ENCODE measurements at places on chromosomes 16 and 17.

DNA sequence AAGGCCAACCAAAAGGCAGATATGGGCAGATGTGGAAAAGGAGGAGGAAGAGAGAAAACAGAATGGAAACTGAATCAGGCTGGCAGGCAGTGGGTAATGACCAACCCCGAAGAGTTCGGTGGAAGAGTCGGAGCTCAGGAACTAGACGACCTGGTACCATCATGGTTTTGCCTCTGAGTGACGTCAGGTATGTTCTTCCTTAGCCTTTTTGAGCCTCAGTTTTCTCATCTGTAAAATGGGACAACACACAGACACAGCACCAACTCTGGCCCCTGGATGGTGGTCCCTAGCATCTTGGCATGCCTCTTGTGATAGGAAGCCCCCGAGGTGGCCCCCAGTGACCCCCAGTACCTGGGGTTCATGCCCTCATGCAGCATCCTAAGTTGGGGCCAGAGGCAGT lies 37.2 kb upstream of the C16orf82 start:
- DNase-seq, result no peak

GRCh38 chr17:21283482-21284318 lies 811 bp upstream of the MAP2K3 start:
- peak; percentile 77 for DNase-seq

- DNase-seq, result no peak
Measured at GRCh38 chr17:47957591-47958490, at the start of gene PRR15L. Gene PRR15L, minus strand, starts transcription at chr17:47957883. Its CDS starts 4,649 bp downstream, at chr17:47953234.

- DNase-seq, result no peak
Measured at GRCh38 chr16:17496891-17497290, 26.1 kb upstream of the XYLT1 start.

- no peak for DNase-seq
Measured at GRCh38 chr17:65523411-65523810, 38.0 kb downstream of the AXIN2 start.

GRCh38 chr17:57708410-57708809 lies 36.7 kb downstream of the CCDC182 start:
- no peak for DNase-seq

- DNase-seq, result no peak
Measured at GRCh38 chr16:65312071-65312470, 190.2 kb upstream of the CDH11 start.

DNA sequence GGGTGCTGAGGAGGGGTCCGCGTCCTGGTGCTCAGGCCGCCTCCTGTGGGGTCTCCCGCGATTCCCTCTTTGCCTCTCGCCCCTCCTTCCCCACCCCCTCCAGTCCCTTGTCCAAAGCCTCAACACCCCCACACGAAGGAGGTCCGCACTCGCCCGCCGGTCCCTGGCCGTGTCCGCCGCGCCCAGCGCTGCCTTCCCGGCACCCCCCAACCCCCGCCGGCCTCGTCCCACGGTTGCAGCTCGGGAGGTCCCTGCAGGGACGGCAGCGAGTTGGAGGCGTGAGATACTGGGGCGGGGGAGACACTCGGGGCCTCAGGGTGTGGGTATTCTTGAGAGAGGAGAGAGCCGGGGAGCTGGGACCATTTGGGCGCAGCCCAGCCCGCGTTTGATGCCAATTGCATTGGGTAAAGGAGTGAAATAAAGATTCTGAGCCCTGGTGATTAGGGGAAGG lies 468 bp downstream of the FLYWCH2 start:
- no peak for DNase-seq

DNA sequence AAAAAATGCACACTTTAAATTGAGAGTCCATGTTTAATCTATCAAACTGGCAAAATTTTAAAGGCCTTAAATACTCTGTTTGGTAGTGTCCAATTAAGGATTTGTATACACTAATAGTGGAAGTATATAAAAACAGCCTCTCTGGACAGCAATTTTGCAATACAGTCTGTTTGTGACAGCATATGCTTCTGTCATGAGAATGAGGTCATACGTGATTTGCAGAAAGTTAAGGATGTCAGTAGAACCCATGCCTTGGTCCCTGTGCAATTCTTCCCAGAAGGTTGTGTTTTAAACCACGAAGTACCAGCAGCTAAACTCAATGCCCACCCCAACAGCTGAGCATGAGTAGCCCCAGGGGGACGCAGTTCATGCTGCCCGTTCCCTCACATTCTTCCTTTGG lies 78.4 kb downstream of the AIPL1 start:
- no peak for DNase-seq

DNA sequence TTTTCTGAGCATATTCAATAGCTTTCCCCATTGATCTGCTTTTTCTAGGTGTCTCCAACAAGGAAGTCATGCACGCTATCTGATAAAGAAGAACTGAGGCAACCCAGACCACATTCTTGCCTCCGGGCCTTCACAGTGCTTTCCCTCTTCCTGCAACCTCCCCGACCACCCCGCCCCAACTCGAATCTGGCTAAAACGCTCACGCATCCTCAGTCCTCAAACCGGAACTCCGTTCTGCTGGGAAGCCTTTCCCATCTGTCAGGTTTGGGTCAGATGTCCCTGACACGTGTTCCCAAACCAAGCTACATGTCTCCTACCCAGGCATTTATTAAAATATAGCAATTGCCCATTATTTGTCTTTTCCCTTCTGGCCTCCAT lies 112.7 kb downstream of the VPS53 start:
- no peak for DNase-seq

GRCh38 chr16:83400234-83400633 lies 407.5 kb upstream of the HSBP1 start:
- no peak for DNase-seq

- no peak for DNase-seq
Measured at GRCh38 chr17:78522031-78522809, 55.0 kb downstream of the DNAH17 start.

DNA sequence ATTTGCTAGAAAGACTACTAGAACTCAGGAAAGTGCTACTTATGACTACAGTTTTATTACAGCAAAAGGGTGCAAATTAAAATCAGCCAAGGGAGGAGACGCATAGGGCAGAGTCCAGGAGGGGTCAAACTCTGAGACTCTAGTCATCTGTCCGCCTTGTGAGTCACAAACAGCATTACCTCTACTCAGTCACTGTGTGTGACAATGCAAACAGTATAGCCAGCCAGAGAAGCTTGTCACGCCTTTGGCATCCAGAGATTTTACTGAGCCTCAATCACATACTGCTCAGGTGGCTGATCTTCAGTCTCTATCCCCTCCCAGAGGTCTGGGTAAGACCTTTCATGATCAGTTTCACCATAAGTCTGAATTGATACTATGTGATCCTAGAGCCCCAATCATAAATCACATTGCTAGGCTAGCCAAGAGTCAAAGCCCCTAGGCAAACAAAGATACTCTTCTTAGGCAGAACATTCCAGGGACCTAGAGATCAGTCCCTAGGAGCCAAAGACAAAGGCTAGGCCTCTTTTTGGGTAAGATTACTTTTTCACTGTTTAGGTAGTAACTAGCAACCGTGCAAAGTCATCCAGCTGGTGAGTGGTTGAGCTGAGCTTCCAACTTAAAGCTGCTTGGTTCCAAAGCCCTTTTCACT lies 48.8 kb upstream of the CLEC19A start:
- no peak for DNase-seq

GRCh38 chr16:14562691-14563491 lies 67.2 kb downstream of the PARN start:
- DNase-seq, result no peak

DNA sequence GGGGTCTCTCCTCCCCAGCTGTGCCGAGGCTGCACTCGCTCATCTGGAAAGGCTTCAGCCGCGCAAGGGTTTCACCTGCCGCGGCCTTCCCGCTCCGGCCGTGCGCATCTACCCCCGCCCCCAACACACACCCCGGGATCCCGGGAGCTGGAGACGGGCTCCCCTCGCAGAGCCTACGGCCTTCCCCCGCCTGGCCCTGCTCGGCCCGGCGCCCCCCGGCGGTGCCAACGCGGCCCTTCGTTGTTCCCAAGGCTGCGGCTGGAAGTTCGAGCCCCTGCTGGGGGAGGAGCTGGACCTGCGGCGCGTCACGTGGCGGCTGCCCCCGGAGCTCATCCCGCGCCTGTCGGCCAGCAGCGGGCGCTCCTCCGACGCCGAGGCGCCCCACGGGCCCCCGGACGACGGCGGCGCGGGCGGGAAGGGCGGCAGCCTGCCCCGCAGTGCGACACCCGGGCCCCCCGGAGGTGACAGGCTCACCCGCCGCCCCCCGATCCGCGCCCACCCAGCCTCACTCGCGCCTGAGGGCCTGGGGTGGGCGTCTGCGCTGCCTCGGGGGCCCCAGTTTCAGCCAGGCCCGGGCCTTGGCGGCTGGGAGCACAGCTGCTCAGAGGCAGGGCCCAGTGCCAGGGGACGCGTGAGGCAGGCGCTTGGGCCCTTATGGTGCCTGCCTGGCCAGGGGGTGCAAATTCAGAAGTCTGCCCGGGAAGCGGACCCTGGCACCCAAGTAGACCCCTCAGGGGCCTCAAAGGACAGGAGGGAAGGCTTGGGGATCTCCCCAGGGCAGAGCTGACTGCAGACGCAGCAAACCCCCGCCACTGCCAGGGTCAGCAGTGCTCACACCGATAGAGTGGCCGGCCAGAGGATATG lies 11.2 kb downstream of the GALK1 start:
- peak; percentile 83 for DNase-seq

GRCh38 chr16:9820476-9821246 lies 361.6 kb downstream of the GRIN2A start:
- no peak for DNase-seq

GRCh38 chr16:82945420-82946101 lies 318.8 kb downstream of the CDH13 start:
- no peak for DNase-seq

DNA sequence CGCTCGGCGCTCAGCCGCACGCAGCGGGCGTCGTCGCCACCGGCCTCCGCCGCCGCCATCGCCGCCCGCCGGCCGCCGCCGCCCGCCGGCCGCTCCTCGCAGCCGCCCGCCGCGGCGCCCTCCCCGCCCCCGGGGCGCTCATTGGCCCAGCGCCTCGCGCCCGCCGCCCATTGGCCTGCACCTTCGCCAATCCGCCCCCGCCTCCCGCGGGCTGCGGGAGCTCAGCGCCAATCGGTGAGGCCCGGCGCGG lies at the start of gene PGP:
Gene PGP, minus strand, starts transcription at position 122 of the 250 bp plus-strand sequence. Its CDS starts 63 bp downstream, at position 59.
- DNase-seq, result no peak

GRCh38 chr16:4677994-4678393 lies 15.4 kb upstream of the NUDT16L1 start:
- DNase-seq, result no peak

GRCh38 chr16:76573281-76573680 lies 296.1 kb downstream of the CNTNAP4 start:
- DNase-seq, result no peak

DNA sequence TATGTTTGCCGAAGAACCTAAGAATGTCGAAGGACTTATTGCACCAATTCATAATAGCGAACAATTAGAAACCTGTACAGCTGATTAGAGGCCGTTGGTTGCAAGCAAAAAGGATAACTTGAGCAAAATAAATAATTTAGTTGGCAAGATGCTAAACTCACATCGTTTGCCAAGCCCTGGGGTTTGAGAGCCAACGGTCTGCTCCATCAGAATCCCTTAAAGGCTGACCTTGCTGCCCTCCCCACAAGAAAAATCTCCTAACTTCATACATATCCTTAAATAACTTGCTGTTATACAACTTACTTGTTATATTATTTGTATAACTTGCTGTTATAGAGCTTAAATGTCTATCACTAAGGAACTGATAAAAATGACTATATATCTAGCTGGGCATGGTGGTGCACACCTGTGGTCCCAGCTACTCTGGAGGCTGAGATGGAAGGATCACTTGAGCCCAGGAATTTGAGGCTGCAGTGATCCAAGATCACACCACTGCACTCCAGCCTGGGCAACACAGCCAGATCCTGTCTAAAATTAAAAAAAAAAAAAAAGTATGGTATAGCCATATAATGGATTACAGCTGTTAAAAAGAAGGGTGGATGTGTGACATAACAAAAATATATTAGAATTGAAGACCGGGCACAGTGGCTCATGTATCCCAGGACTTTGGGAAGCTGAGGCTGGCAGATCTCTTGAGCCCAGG lies 1.9 kb upstream of the TRIM37 start:
- peak; percentile 12 for DNase-seq

- DNase-seq, result no peak
Measured at GRCh38 chr16:88049561-88050545, 98.6 kb downstream of the BANP start.

DNA sequence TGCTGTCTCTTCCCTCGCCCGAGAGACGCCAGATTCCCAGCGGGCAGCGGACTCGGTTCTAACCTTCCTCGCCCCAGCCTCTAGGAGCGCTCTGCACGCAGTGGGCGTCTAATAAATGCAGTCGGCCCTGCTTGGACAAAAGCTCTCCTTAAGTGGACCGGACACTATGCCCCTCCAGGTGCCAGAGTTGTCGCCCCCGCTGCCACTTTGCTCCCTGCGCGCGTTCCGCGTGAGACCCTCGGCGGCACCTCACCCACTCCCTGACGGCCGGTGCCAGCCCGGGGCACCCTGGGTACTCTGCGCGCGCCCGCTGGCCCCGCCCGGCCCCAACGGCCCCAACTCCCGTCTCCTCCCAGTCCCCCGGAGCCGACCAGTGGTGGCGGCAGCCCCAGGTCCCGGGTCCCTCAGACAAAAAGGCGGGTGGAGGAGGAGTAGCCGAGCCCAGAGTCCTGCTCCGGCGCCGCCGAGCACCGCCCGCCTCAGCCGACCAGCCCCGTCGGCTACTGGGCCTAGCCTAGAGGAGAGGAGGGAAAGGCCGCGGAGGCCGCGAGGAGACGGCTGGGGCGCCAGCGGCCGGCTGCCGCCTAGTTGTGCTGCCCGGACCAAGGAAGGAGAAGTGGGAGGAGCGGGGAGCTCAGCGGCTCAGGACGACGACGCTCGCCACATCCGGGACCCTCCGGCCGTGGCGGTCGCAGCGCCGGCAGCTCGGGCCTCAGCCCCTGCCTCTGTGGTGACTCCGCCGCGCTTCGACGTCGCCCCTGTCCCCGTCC lies 123.0 kb downstream of the GOSR1 start:
- peak; percentile 80 for DNase-seq

DNA sequence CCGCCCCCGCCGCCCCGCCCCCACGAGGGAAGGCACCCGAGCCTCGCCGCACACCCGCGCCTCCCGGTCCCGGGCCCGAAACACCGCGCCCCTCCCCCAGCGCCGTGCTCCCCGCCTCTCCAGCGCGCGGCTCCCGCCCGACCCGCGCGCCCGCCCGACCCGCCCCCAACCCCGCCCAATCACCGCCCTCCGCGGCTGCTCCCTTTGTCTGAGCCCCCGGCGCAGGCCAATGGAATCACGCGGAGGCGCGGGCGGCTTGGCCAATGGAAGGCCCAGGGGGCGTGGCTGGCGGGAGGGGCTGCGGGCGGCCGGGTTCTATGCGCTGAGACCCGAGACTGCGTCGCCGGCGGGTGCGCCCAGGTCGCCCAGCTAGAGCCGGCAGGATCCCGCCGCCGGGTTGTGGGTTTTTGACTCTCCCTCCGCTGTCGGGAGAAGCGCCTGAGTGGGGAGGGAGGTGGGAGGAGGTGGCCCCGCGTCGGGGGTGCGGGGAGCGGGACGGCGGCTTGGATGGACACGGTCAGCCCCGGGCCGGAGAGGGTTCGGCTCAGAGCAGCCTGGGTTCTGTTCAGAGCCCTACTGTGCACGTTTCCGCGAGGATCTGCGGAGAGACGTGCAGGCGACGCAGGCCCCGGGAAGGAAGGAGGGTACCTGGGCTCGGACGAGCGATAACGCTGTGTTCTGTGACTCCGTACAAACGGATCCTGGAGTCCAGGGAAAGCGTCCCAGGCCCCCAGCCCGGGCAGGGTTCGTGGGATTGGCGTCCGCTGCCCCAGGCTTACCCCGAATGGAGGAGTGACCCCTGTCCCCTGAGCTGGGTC lies 49.0 kb upstream of the BAHCC1 start:
- peak; percentile 92 for DNase-seq

- no peak for DNase-seq
Measured at GRCh38 chr17:67434061-67434525, 57.0 kb downstream of the PITPNC1 start.

- no peak for DNase-seq
Measured at GRCh38 chr16:56864960-56865359, at the start of gene SLC12A3. Gene SLC12A3, plus strand, starts transcription at chr16:56865207. Its CDS starts 29 bp downstream, at chr16:56865236.

- no peak for DNase-seq
Measured at GRCh38 chr17:33438578-33438977, 145.5 kb upstream of the ASIC2 start.
